Kidney epithelial cell (primary cell): ENCODE measurements at places on chromosomes 1 and 21. TPM values are rescaled to one million over a fixed set of nuclear protein-coding genes. Genes with fewer than 3 reads are reported as not detected.
A peak's percentile ranks its signal among the peaks of the same experiment; 100 is the strongest.

DNA sequence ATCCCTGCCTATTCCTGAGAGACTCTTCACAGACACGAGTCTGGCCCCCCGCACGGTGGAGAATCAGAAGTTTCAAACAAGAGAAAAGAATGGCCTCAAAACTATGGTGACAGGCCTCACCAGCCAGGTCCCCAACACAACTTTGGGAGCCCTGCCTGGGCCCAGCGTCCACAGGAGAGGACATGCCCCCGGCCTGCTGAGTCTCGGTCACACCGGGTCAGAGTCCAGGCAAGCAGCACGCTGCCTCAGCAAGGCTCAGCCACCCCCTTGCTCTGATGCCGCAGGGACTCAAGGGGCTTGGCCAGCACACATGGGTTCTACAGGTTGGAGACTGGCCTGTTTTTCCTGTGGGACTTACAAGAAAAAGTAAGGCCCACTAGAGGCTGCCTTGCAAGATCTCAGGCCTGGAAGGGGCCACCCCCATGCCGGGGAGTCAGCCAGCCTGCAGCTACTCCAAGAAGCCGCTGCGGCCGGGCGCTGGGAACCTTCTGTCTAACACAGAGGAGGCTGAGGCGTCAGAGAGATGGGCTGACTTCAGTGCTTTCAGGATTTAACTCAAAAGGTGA lies 116.8 kb downstream of the NPHP4 start:
- DNase-seq, result no peak

DNA sequence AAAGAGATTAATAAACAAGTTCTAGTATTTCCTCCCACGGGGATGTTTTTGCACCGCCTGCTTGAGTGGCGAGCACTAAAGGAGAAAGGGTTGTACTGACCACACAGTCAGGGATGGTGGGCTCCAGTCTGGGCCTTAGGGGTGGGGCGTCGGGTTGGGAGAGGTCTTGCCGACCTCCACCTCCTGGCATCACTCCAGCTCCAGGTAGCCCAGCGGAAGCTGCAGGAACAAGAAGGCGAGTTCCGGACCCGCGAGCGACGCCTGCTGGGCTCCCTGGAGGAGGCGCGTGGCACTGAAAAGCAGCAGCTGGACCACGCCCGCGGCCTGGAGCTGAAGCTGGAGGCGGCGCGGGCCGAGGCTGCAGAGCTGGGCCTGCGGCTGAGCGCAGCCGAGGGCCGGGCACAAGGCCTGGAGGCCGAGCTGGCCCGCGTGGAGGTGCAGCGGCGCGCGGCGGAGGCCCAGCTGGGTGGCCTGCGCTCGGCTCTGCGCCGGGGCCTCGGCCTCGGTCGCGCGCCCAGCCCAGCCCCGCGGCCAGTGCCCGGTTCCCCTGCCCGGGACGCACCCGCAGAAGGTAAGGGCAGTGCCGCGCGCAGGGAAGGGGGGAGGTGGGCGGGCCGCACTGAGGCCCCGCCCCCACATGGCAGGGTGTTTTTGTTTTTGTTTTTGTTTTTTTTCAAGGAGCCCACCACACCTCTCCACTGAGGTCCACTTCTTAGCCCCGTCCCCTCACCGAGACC lies 19.7 kb downstream of the MFAP2 start:
- no peak for DNase-seq

DNA sequence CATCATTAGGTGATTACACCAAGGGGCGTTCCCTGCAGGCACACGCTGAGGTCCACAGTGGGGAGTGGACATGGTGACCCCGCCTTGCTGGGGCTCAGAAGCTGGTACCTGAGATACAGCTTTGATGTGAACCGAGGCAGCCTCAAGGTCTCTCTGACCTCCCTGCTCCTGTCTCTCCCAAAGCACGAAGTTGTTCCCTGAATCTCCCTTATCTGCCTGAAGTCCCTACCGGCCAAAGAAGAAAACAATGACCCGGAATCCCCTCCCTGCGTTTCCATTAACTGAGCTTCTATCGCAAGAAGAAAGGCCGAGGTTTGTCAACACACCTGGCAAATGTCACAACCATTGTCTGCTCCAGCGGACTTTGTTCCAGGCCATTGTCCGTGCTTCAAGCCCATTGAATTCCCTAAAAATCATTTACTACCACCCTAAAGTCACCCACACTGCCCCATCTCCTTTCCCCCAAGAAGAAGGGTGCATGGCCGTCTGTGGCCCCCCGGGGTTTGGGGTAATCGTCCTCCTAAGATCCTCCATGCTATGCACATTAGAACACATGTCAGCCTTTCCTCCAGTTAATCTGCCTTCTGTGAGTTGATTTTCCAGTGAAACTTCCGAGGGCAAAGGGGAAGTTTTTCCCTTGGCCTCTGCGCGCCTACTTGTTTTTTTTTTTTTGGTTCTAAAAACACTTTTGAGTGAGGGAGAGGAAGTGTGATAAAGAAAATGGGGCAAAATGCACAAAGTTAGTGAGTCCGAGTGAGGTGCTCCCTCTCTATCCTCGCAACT lies 48.1 kb upstream of the COL18A1 start:
- DNase-seq, result no peak

SLC9C2 gene
- not detected in 2 replicates for total RNA-seq

- no peak for DNase-seq
Measured at GRCh38 chr1:62367005-62367557, 47.8 kb upstream of the KANK4 start.

DNA sequence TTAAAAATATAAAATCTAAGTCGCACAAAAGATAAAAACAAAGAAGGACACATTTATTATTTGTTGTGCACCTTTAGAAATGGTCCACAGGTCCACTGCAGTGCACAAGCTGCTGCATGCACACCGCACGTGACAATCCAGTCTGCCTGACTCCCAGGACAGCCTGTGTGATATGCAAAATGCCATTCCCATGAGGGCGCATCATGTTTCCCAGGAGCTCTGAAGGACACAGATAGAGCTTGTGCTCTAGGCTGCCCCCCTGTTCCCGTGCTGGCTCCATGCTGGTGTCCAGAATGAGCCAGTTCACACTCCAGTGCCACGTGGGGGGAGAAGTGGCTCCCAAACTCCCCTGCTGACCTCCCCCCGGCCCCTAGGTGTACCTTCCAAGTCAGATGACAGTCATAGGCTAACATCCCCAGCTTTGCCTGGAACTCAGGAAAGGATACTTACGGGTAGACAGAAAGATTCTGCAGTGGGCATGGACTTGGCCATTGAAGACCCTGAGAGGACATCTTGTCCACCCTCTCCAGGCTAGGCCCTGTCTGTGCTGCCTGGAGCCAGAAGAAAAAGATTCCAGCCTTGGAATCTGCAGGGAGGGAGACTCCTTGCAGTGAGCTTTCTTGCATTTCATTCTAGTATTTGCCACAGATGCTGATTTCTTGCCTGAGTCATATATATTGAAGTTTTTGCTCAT lies 26.3 kb downstream of the RAB7B start:
- no peak for DNase-seq

B3GALT5 gene
- total RNA-seq, result 4.3 and 5.8 TPM in 2 replicates

GRCh38 chr21:19490481-19490880 lies 1086.9 kb upstream of the TMPRSS15 start:
- DNase-seq, result no peak

KIFAP3 gene
- total RNA-seq, result 25.3 and 26.6 TPM in 2 replicates

DNA sequence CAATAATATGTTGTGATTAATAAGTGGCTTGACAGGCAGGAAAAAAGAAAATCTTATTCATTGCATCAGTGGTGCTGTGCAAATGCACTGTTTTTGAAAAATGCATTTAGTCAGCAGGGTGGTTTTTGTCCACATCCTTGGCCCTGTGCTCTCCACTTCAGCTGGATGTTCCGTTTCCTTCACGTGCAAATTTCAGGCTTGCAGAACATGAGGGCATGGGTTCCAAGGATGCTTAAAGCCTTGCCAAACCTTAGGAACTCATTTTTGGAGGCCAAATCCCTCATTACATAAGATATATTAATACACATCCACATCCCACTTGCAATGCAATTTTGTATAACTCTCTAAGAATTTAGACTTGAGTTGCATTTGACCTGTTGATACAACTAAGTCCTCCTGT lies 410.1 kb downstream of the PRDM2 start:
- DNase-seq, result no peak

DNA sequence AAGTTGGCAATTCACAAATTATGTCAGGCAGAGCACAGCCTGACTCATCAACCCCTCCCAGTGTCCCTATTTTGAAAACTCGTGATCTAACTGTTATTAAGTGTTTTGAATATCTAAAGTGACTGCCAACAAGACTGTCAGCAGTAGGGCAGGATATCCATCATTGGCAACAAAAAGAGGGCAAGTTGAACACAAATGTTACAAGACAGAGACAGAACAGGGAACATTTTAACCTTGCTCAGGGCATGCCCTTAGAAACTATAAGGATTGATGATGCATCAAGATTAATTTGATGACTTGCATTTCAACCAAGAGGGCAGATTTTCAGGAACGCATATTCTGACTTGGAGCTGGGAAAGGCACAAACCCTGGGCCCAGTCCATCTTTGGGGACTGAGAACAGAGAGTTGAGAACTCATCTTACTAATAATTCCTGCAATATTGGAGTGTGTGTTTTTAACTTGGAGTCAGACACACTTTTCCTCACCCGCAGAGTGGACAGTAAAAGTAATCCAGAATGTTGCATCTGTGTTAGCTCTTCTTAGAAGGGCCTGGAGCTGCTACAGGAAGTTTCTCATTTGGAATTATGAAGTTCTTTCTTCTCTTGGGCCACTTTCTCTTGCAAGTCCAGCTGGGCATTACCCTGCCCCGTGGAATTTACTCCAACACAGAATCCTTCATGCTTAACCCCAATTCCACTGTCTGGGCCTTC lies 317.2 kb downstream of the LTN1 start:
- no peak for DNase-seq

S100B gene
- not detected in 2 replicates for total RNA-seq

- no peak for DNase-seq
Measured at GRCh38 chr1:94001397-94002045, 92.3 kb upstream of the GCLM start.

C1orf94 gene
- total RNA-seq, result not detected in 2 replicates

GRCh38 chr1:151681923-151682322 lies 34.7 kb downstream of the CELF3 start:
- no peak for DNase-seq

- DNase-seq, result peak; percentile 31
Measured at GRCh38 chr1:107820801-107821200, 144.2 kb downstream of the VAV3 start.

DNA sequence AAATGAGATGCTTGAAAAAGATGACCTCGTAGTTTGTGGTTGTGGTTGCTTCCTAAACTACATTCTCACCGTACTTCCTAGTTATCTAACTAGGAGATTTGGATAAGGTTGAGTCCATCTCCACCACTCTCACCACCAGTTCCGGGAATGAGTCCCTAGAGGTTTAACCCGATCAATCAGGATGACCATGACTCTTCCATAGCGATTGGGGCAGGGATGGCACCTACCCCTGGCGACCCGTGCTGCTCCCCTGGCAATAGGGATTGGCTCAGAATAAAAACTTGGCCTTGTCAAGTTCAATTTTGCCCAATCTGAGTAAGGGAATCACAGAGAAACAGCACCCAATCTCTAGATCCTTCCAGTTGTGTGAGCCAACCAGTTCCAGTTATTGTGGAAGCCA lies 2.7 kb upstream of the MIS18A start:
- no peak for DNase-seq

HES4 gene
- 160 and 184 TPM in 2 replicates for total RNA-seq

AKR7A3 gene
- total RNA-seq, result 0.33 and 0.75 TPM in 2 replicates

DNA sequence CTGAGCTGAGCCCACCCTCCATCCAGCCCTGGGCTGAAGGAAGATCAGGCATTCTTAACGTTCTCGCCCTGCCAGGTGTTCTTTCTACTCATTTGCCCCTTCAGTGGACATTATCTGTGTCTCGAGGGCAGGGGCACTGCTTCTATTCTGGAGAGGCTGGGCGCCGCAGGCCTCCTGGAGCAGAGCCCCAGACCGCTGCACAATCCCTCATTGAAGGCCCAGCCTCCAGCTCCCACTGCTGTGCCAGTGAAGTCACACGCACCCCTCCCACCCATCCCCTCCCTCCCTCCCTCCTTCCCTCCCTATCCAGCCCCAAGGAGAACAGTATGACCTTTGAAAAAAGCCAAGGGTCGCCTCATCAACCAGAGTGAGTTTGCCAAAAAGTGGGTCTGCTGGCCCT lies 76.7 kb downstream of the NFASC start:
- DNase-seq, result no peak

- no peak for DNase-seq
Measured at GRCh38 chr1:170044187-170044586, 30.3 kb downstream of the KIFAP3 start.

- no peak for DNase-seq
Measured at GRCh38 chr1:185650602-185651230, 83.5 kb upstream of the HMCN1 start.

DNA sequence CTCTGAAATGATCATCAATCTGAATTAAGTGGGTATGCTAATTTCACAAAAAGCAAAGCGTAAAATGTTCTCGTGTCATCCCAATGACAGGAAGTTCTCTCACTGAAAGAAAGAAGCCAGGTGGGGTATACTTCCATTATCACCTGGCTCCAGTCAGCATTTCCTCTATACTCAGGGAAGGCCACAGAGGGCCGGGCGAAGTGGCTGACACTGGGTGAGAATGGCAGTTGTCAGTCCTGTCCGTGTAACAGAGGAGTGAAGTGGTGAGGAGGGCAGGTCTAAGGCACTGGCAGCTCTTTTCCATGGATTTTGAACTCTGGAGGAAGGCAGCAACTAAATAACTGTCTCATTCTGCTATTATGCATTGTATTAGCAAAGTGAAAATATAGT lies 60.4 kb downstream of the CAPN2 start:
- DNase-seq, result no peak

DNA sequence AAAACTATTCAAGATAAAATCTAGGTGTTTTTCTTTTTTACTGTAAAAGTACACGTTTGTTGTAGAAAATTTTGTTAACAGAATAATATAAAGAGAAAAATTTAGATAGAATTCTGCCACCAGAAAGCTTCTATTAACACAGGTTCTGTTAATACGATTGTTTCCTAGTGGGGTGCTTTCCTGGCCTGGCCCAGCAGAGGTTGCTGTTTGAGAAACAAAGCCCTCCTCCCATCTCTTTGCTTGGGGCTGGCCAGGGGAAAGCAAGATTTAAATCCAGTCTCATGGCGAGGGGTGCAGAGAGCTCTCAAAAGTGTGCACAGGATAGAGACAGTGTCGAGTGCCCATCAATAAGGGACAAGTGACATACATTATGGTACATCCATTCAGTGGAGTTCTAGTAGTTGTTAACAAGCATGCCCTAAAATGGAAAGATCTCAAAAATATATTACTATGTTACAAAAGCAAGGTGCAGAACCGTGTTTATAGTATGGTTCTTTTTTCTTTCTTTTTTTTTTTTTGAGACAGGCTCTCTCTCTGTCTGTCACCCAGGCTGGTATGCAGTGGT lies 14.6 kb upstream of the ACBD3 start:
- no peak for DNase-seq
